ENCODE measurements at places on chromosomes 7 and 10.

GRCh38 chr7:93150200-93150835 is 2.1 kb upstream of the SAMD9L start:
- DNase-seq, result no peak

DNA sequence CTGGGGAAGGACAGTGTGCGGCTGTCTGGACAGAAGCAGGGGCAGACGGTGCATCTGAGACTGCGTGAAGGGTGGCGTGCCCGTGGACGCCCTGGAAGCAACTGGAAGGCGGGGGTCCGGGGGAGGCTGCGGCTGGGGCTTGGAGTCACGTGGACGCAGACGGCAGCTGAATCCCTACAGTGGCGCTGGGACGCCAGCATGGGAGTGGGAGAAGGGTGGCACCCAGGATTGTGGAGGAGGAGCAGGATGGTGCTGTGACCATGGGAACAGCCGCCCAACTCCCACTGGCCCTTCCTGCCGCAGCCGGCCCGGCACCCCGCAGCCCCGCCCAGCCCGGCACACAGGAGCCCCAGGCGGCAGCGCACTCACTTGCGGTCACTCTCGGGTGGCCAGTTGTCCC is 9.7 kb downstream of the INTS1 start:
- DNase-seq, result no peak

- DNase-seq, result no peak
Observed at GRCh38 chr7:53531-53930, 138.8 kb upstream of the FAM20C start.

DNA sequence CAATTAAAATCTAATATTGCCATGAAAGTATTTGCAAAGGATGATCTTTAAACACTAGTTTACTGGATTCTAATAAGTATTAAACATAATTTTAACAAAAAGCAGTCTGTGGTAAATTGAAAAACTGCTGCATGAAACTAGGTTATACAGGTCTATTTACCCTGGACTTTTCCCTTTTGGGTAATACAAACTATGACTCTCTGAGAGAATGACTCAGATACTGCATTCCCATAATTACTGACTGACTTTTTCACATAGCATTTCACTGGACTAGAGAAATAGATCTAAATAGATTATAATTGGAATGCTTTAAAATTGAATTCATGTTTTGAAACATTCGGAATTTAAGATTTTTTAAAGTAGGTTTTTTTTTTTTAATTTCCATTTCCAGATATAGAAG is 395.7 kb downstream of the THSD7A start:
- DNase-seq, result no peak

DNA sequence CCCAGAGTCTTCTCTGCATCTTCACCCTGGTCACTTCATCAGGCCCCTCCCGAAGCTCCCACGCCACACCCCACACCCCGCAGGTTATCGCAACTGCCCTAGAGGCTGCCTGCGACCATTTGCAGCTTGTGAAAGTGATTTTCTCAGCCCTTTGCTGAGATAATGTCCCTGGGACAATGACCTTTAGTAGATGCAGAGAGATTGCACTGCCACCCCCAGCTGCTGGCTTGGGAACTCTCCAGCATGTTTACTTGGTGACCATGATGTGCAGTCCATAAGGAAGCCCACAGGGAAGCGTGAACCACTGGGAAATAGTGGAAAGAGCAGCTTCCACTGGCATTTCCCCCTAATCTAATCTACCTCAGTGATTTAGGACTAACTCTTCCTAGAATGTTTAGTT is 97.3 kb downstream of the WNT2 start:
- no peak for DNase-seq

DNA sequence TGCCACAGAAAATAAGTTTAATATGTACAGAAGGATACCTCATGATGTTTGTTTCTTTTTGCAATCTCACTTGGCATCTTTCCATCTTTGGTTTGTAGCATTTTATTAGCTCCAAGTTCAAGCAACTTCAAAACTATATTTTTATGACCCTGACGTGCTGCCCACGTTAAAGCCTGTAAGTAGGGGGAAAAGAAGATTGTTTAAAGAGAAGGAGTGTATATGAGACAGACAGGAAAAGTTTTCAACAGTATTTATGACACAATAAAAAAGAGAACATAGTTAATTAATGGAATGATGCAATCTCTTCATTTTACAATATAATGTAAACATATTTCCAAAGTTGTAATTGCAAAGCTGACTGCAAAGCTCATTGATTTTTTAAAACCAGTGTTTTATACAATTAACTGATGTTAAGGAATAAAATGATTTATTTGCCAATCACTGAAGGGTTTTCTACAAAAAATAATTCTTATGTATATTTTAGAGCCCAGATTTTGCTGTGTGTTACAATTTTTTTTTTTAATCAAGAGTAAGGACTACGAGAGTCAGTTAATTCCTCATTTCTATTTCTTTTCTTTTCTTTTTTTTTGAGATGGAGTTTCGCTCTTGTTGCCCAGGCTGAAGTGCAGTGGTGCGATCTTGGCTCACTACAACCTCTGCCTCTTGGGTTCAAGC is 42.5 kb downstream of the ASZ1 start:
- DNase-seq, result no peak

DNA sequence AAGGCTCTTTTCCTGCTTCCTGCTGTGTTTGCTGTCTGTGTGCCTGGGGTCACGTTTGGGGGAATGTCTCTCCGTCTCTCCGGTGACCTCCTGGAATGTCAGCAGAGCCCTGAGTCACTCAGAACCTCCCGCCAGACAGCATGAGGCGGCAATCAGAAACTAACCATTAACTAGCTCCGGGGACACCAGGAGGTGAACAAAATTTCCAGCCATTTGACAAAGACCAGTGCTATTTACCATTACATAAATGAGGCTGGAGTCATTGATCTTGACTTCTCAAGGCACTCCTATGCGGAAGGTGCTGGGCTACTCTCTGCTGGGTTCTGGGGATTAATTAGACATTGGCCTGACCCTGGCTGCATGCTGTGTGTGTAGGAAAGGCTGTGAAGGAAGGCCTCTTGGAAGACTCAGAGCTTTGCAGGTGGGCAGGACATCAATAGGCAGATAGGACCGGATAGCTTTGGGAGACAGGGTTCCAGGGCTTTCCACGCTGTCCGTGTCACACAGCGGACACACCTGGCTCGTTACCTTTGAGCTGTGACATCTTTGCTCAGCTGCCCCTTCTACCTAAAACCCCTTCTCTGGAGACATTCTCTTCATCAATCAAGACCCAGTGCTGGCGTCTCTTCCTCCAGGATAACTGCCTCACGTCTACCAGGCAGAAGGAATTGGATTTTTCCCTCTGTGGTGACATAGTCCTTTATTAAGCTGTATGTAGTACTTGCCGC is 77.0 kb downstream of the PFKFB3 start:
- no peak for DNase-seq

DNA sequence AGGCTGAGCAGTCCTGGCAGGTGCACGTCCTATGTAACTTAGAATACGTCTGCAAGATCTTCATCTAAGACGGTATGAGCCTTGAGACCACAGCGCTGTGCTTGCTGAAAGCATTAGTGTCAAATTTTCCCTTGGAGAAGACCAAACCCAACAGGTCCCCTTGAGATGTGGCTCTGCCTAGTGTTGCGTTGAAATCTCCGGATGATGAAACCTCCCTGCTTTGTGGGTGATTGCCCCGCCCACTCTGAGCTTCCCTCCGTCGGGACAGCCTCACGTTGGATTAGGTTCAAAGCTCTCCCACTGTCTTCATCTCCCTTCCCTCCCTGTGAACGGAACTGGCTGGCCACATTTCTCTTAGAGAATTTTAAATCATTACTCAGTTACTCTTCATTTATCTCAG is 102.0 kb downstream of the ADARB2 start:
- DNase-seq, result no peak

GRCh38 chr10:86962136-86962980 is 4.0 kb downstream of the SNCG start:
- DNase-seq, result no peak

DNA sequence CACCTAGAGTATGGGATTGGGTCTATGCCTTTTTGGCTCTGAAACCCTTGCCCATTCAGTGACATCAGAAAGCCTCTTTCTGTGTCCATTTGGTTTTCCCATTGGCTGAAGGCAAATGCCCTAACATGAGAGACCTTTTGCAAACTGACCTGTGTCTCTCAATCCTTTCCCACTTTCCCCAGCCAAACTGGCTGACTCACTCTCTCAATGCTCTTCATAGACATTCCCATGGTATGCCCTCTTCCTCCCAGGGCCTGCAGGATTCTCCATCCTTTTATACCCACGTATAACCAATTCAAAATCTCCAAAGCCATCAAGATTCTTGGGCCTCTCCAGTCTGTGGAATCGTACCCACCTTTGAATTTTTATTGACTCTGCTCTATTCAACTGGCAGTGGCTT is 563.3 kb downstream of the GATA3 start:
- no peak for DNase-seq

DNA sequence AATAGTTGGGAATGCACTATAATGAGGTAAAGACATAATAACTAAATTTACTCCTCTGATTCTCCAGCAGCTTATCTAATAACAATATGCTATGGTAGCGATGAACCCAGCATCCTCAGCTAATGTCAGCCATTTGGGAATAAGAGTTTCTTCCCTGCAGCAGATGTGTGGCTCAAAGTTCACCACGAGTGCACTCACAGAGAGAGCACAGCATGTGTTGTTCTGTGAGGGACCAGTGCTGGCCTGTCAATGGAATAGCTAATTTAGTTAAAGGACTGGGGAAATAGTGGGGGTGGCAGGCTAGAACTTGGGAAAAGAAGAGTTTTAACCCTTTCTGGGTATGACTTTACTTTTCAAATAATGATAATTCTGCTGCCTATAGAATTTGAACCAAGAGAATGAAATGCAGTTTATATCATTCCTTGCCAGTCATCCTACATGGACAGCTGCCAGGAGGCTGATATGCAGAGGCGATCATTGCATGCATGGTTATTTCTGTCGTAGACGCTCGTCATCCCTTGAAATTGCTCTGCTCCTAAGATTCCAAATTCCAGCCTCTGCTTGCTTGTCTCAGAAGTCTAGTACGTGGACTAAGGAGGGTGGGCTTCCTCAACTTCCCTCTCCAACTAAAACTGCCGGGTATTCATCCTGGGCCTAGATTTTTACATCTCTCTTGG is 355.6 kb downstream of the RNLS start:
- no peak for DNase-seq

GRCh38 chr7:135251496-135252391 is 18.1 kb downstream of the STRA8 start:
- DNase-seq, result no peak

GRCh38 chr10:34505338-34505737 is 309.8 kb downstream of the PARD3 start:
- no peak for DNase-seq

DNA sequence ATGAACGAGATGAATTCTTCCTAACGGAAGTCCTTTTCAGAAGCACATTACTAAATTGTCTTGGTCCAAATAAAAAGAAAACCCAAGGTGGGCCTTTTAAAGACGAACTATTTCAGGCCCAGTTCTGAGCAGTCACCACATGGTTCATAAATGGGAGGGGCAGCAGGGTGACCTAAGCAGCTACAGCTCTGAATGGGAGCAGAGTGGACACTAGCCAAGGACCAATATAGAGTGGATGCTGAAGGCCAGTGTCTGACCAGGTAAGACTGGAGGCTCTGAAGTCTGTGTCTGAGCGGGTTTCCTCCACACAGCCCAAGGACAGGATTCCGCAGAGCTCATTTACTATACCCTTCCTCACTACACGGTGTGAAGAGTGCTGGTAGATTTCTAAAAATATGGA is 159.1 kb downstream of the TMEM26 start:
- DNase-seq, result no peak

GRCh38 chr7:156065400-156065799 is 253.1 kb upstream of the SHH start:
- no peak for DNase-seq

DNA sequence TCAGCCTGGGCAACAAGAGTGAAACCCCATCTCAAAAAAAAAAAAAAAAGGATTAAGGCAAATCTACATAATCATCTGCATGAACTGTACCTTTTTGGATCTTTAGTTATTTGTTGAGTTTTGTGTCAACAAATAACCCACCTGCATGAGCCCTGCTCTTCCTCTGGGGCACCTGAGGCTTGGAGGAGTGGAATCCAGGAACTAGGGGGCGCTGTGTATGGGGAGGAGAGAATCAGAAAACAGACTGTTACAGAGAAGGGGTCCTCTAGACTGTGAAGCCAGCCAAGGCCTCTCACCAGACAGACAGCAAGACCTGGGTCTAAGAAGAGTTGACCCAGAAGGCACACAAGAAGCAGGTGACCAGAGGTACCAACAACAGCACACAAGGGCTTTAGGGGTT is 682.8 kb upstream of the NRP1 start:
- DNase-seq, result no peak

GRCh38 chr10:131997366-131998049 is 15.8 kb upstream of the BNIP3 start:
- no peak for DNase-seq

DNA sequence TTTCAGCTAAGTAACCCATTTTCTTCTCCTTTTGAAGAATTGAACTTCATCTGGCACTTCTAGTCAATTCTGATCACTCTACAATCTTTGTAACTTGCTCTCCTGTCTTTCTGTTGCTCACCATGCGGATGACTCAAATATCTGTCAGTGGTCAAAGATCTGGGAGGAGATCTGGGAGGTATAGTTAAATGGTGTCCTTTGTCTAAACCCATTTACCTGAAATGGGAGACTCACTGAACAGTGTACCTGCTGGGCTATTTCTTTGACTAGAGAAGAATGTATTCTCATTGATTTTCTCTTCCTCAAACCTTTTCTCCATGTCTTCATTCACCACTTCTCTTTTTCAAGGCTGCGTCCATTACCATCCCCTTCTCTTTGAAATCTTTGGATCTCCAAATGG is 42.0 kb upstream of the PCLO start:
- DNase-seq, result no peak

DNA sequence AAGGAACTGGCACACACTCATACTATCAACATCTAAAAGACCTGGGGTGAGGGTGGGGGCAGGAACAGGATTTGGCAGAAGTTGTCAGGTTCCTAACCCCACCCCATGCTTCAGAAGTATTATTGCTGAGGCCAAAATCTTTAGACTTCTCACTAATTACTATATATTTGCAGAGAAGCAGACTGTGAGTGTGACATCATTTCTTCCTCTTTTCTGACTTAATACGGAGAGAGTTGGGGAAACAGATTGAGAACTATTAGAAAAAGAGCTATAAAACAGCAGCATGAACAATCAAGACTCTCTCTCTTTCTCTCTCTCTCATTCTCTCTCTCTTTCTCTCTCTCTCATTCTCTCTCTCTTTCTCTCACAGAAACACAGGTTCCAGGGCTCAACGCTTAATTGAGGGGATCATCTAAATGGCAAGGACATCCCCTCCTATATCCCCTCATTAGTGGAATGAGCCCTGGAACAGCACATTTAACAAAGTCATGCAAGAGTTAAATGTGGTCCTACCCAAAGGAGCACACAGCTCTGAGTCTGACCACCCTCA is 94.8 kb downstream of the KCNMA1 start:
- no peak for DNase-seq

DNA sequence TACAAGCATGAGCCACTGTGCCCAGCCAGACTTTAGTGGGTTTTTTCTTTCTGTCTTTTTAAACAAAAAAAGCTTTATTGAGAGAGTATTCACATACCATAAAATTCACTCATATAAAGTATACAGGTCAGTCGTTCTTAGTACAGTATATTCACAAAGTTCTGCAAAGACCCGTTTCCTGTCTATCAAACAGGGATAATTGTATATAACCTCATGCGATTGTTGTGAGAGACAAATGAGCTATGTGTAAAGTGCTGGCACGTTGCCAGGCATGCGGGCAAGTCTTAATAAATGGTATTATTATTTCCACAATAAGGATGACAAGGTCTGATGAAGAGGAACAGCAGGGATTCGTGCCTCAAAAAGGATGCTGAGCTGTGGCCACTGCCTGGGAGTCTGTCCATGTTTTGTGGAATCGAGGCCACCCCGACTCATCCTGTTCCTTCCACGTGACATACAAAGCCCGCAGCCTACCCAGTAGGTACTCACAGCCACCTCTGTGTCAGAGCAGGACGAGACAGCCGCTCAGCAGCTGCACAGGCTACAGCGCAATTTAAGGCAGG is 51.6 kb downstream of the SMKR1 start:
- no peak for DNase-seq

Measured in stimulated activated naive CD4-positive, alpha-beta T cell (primary cell).